ENCODE measurements at places on chromosomes 7 and 10.

DNA sequence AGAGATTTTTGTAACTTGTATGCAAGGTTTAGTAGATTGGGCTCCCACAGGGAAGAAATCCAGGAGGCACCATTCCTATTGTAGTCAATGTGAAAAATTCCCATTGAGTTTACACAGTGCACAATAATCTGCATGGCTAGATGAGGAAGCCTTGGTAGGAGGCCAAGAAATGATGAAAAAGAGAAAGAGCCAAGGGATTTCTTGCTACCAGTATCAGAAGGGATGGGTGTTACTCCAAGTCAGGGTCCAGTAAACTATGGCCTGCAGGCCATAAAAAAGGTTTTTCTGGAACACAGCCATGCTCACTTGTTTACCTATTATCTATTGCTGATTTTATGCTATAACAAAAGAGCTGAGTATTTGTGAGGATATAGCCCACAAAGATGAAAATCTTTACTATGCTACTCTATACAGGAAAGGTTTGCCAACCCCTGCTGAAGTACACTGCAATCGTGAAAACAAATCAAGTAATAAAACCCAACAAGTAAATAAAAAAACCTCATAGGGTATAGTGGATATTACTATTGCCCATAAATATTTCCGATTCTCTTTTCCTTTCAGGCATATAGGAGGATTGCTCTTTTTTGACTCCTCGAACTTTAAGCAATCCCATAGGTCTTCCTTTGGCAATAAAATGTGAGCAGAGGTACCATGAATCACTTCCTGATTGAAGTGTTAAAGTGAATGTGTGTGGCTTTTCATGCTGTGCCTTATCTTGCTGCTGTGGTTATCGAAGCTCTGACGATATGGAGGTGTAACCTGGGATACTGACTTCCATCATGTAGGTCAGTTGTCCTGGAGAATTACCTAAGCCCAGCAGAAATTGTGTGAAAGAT, 256.3 kb upstream of the MAGI2 start:
- DNase-seq: no peak

DNA sequence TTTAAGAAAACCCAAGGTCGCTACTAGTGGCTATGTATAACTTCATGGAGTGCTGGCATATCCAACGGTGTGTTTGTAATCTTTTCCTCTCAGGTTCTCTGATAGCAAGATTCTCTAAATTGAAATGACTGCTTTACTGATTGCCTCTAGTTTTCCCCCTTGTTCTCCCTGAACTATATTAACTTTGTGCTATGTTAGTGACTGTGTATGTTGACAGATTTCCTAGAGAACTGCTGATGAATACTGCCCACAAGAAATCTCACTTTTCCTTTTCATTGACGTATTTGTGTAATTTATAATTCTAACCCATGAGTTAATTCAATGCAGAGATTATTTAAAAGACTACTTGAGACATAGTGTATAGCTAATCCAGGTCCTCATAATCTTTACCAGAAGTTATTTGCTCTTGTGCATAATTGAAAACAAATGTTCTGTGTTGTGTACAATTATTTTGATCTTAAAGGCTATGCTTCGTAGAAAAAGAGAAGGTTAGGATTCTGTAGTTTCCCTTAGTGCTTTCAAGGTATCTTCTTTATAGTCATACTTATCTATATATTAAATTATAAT, 70.6 kb upstream of the GLCCI1 start:
- no peak for DNase-seq

GRCh38 chr10:19498393-19499290, 317.6 kb upstream of the PLXDC2 start:
- no peak for DNase-seq

- DNase-seq: no peak
These were observed 206.3 kb downstream of the SNX10 start for GRCh38 chr7:26497801-26498596.

- DNase-seq: no peak
These were observed 249.1 kb downstream of the KCND2 start for GRCh38 chr7:120521761-120522737.

GRCh38 chr7:80027611-80028173, 106.9 kb upstream of the GNAI1 start:
- no peak for DNase-seq

- no peak for DNase-seq
These were observed 1.4 kb upstream of the MUC17 start for GRCh38 chr7:101018271-101019167.

- DNase-seq: no peak
These were observed 474.2 kb downstream of the ADRA2A start for GRCh38 chr10:111551001-111551400.

GRCh38 chr7:90617442-90617841, 21.3 kb downstream of the CDK14 start:
- DNase-seq: no peak

- no peak for DNase-seq
These were observed 7.5 kb downstream of the LAMB1 start for GRCh38 chr7:107995184-107996071.

DNA sequence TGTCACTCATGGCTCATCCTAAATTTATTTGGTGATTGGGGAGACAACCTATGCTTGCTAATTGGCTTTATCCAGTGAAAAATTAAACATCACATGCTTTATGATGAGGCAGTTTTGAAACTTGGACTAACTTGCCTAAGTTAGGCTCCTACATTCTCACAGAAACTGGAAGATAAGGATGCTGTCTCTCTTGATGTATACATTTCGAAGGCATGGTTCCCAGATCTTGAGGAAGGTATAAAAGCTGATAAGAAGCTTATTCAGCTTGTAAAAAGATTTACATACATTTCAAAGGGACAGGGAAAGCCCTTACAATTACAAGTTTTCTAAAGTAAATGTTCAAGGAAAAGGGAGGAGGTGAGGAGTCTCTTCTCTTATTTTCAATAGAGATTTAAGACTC, 561.7 kb downstream of the IPMK start:
- no peak for DNase-seq

GRCh38 chr10:70889291-70889690, 926 bp upstream of the PCBD1 start:
- DNase-seq: no peak

DNA sequence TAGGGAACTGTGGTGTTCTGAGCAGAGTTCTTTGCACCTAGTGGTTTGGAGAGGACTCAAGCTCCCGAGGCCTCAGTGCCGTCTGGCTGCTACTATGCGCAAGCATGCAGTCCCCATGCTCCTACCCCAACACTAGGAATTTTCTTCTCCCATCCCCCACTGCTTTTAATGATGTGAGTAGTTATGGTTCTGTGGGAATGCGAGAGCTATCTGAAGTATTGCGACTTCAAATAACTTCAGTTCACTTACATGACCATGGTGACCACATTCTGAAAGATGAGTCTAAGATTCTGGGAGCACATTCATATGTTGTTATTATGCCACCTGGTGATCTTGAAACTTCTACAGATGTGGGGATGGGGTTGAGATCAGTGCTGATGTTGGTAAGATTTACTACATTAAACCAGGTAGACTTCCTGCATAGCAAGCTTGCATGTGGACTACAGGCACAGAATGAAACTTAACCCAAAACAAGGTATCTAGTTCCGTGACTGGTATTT, 24.6 kb downstream of the HTR5A start:
- DNase-seq: no peak

- DNase-seq: peak; percentile 71
These were observed 341.9 kb downstream of the LRMDA start for GRCh38 chr10:75773231-75773780.

DNA sequence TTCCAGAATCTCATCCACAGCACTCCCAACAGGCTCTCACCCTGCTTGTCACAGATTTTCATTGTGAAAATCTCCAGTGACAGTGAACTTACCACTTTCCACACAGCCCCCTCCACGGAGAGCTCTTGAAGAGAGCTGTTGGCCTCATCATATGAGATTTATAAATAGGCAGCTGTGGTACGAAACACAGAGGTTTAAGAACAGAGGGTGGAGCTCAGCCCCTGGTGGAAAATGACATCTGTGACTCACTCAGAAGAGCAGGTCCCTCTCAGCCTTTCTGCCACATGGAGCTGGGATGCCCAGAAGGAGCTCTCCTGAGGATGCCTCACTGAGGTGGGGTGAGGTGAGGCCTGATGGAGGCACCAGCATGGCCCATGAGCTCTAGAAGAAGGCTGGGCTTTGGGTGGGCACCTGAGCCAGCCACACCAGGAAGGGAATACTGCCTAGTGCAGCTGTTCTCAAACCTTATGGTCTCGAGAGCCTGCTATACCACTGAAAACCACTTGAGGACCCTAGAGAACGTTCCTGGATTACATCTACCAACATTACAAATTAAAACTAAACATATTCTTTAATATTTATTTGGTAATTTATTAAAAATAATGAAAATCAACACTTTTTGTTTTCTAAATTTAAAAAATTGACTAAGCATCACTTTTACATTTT, 25.8 kb upstream of the EEPD1 start:
- DNase-seq: no peak

DNA sequence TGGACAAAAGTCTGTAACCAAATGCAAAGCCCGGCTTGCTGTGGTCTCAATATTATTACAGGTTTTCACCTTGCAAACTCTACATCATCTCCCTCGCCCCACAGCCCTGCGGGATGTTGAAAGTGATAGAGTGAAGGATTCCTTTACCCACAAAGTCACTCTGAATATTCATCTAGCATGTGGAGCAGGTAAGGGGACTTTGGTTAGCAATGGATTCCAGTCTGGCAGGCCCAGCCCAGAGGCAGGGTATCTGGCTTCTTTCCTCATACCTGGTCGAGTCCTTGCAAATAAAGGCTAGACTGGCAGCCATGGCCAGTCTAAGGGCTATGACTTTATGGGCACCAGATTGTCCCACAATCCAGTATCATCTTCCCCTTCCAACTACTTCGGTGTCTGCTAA, 3.2 kb downstream of the TAS2R40 start:
- no peak for DNase-seq

- no peak for DNase-seq
These were observed 272.4 kb upstream of the BMPER start for GRCh38 chr7:33632840-33633525.

GRCh38 chr10:107653832-107654287, 489.4 kb upstream of the SORCS1 start:
- DNase-seq: peak; percentile 31

- no peak for DNase-seq
These were observed 25.8 kb downstream of the DOCK1 start for GRCh38 chr10:126930883-126931503.

- no peak for DNase-seq
These were observed 312.6 kb downstream of the FGFR2 start for GRCh38 chr10:121285406-121286196.

DNA sequence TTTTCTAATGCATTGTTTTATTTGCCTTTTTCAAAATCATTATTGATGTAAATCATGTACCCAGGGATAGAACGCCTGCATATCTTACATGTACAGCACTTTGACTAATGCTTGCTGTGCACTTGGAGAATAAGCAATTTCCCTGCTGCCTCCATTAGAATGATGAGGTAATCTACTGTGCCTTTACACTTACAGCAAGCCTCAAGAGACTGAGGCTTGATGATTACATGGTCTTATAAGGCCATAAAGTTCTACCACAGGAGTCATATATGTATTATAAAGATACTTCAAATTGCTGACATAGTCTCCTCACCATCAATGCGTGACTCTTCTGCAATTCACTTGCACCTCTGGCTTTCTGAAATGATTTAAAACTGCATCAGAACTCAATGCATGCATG, 328.6 kb upstream of the HGF start:
- no peak for DNase-seq

- no peak for DNase-seq
These were observed 251.6 kb downstream of the GATA3 start for GRCh38 chr10:8305876-8306652.
